ENCODE measurements at places on chromosomes 7 and 10. TPM values are rescaled to one million over a fixed set of nuclear protein-coding genes. Genes with fewer than 3 reads are reported as not detected.

Gene TSPAN15
- total RNA-seq = 10.2 TPM

Gene RHOBTB1
- total RNA-seq = 23.9 TPM

Gene TLX1
- total RNA-seq = not detected

Gene GSTO2
- 19.0 TPM for total RNA-seq
